Stimulated activated CD8-positive, alpha-beta memory T cell treated with anti-CD3 and anti-CD28 coated beads, Interleukin-7, amount 100 ng/mL, for 48 hours (primary cell): ENCODE measurements at places on chromosomes 2 and 18.

DNA sequence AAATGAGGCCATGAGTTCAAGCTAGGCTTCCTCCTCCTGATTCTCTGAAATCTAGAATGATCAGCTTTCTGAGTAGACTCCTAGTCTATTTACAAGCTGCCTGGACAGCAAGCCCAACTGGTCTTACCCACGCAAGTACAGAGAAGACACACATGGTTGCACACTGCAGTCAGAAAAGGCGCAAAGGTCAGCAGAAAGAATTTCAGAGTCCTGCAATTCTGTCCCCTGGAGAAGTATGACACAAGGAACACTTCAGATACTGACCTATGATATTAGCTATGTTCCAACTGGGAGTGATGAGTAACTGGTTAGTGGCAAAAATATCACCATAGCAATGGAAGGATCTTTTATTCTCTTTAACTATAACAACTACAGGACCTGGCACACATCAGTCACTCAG, 336.1 kb upstream of the PKDCC start:
- DNase-seq, result no peak

DNA sequence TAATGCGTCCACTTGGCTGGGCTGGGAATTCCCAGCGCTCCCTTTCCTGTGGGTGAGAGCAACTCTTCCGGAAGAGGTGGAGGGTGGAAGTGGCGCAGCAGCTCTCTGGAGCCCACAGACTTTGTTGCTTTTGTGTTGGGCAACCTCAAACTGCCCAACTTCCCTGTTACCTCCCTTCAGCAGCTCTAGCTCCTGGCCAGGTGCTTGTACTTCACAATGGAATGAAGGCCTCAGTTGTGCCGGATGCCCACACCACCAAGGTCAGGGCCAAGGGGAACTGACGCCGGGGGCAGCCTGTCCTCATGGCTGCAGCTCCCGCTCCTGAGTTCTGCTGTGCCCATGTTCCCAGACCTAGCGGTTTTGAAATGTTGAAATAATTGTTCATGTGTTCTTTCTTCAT, 322.9 kb downstream of the GALR1 start:
- DNase-seq, result no peak

DNA sequence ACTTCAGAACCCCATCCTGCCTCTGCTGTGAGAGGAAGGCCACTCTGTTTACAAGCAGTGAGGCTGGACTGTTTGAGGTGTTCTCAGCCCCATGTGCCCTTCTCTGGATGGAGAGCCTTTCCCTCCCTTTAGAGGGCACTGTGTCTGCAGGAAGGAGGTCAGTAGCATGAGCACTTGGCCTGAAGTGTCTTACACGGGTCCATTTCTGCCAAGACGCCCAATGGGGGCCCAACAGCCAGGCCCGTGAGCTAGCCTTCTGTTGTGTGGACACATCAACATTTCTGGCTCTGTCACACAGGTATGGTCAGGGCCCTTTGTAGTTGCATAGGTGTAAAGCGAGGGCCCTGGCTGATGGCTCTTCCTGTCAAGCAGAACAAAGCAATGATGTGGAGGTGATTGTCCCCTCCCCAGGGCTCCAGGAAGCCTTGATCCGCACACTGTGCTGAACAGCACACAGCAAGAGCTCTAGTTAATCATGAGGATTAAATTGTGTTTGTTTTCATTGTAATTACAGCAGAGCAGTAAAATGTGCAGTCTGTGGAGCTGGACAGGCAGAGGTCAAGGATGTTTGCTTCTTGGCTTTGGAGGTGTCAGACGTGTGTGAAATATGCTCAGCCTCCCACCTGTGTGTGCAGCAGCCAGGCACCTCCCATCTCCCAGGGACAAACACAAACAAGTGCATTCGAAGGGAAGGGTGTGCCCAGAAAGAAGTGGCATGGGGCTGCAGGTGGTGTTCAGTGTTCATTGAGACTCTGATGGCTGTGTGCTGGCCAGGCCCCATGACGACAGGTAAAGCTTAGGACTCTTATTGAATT, 132.1 kb downstream of the SH3RF3 start:
- DNase-seq, result no peak

GRCh38 chr2:105924932-105925331, 180.2 kb downstream of the NCK2 start:
- no peak for DNase-seq

DNA sequence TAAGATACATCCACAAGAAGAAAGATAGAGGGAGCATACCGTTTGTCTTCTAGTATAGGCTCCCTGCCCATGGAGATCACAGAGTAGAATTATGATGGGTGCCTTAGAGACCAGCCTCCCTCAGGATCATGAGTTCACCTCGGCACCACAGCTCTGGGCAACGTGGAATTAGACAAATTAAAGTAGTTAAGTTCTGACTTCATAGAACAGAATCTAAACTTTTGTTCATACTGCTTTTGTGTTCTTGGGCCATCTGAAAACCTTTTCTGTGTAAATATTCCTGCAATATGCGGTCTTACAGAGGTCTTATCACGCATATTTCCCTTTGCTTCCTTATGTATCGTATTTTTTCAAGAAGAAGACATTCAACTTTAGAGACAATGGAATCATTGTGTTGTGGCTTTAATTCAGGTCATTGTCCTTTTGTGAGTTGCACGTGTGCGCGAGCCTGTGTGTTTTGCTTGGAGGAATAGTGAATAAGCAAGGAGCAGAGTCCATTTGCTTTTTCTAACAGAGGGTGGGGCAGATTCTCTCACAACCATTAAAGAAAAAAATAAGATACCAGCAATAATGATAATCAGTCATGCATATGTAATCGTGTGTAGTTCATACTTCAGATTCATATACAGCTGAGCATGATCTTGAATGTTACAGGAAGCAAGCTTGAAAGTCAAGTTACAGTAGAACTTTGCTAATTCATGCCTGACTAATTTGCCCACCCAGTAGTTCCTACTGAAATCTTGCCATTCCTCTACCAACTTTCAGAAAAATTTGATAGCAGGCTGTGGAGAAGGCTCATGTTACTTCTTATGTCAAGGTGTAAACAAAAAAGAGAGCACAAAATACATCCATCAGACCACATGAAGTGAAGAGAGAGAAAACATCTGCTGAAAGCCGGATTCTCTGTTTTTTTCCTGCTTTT, 243.6 kb downstream of the NEDD4L start:
- DNase-seq, result no peak

DNA sequence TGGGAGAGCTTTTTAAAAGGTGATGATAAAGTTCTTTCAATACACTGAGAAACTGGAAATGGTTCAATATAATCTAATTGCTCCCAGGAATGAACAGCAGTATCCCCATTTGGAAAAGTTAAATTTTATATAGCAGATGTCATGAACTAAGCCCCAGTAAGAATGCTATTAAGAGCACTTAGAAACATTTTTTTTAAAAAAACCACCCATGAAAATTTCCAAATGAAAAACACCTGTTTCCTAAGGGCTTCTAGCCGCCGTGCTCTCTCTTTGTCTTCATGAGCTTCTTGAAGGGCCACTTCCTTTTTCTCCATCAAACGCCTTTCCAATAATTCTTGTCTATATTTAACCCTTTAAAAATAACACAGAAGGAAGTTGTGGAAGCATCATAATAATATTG, 77.0 kb downstream of the UPP2 start:
- DNase-seq, result no peak

DNA sequence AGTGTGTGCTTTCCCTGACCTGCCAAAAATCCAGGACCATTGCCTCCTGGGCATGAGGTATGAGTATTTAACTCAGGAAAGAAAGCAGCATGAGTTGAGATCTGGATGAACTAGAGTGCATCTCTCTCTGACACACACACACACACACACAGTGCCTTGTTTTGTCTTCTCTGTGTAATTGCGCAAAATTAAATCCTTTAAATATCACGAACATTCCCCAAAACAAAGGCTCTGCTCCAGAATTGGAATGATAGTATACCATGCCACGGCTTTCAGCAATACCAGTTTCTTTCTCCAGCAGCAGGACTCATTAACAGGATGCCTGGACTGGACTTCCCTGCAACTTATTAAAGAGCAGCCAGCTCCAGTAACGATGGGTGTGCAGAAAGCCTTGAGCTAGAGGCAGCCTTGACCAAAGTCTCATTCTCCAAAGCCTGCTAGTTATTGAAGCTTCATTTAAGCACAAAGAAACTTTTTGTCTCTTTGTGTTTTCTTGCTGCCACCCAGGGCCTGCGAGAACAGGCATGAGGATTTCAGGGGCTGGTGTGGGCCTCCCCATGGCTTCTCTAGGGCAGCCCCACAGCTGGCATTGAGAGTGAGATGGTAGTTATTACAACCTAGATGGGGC, 101.7 kb downstream of the NRP2 start:
- DNase-seq, result no peak

- no peak for DNase-seq
Measured at GRCh38 chr2:10282611-10283105, 20.0 kb upstream of the HPCAL1 start.
